Panc1 (cell line): ENCODE measurements at places on chromosomes 7 and 10. TPM values are rescaled to one million over a fixed set of nuclear protein-coding genes. Genes with fewer than 3 reads are reported as not detected.

Gene SPDYE9
- total RNA-seq, result not detected

GRCh38 chr10:2616215-2616614 lies 451.1 kb upstream of the PFKP start:
- no peak for DNase-seq

Gene ZRANB1
- total RNA-seq, result 23.2 TPM

DNA sequence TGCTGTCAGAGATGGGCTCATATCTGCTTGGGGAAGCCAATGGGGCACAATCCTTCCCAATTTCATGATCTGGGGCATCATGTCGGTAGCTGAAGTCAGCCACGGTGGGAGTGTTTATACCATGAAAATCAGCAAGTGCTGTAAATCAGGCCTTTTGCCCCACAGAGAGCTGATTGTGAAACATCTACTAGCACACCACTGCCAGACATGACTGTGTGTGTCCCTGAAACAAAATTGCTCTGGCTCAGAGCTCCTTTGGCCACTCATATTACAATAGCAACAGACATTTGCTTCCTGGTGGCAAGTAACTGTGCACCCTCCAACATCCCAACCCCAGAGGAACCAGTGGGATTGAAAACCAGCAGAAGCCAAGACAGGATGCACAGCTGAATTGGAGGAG lies 23.7 kb downstream of the GPR26 start:
- no peak for DNase-seq

DNA sequence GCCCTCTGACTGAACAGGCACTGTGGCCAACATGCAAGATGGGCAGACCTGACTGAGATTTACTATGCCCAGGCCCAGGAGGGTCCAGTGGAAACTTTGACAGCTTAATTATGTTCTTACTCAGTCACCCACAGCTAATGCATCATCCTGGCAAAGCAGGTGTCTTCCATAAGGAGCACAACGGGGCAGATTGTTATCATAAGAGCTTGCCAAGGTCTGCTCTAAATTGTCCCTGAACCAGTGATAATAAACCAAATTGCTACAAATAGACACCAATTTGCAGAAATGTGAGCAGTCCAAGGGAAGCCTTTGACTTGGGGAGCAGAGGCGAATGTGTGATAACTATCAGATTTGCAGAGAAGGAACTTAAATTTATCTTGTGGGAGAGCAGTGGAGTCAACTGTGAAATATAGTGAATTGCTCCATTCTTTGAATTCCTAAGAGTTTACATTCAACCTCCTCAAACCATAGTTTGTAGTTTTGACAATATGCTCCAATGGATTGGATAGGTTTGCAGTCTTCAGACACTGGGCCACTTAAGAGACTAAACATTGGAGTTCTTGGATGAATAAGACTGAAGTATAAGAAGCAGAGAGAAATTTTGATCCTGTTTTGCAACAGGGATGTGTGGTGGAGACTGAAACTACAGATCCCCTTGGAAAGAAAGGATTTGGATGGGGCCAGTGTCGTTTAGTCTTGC lies 494.7 kb downstream of the CCSER2 start:
- DNase-seq, result no peak

Gene PLAC9
- not detected for total RNA-seq

DNA sequence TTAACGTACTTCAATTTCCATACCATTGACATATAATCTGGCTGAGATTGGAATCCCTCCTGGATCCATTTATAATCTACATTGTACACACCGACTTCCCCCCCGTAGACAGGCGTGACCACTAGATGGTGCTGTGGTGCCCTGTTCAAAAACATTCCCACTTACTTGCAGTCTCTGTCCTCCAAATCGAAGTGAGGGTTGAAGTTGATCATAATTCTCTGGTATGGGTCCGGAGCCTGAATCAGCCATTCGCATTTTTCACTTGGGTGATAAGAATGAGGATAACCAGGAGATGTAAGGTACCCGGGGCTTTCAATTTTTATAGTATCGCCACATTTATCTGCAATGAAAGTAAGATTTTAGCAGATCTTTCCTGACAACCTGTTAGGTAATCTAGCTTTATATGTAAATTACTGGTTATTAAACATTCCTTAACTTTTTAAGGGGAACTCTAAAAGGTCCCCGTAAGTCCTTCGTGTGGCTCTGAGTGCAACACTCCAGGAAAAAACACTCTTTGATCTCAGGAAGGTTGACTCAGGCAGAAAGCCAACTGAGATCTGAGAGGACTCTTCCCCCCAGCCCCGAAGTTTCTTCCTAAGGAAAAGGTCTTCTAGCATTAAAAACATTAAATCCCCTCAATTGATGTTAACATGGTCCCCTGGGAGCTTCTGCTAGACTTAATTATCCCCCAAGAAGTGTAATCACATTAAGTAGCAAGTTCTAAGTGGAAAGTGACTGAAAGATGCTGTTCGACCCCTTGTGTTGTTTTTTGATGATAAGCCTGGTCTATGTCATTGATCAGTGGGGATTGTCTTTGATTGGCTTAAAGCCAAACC lies 3.7 kb downstream of the NRP1 start:
- no peak for DNase-seq

Gene CALY
- 1.9 TPM for total RNA-seq

DNA sequence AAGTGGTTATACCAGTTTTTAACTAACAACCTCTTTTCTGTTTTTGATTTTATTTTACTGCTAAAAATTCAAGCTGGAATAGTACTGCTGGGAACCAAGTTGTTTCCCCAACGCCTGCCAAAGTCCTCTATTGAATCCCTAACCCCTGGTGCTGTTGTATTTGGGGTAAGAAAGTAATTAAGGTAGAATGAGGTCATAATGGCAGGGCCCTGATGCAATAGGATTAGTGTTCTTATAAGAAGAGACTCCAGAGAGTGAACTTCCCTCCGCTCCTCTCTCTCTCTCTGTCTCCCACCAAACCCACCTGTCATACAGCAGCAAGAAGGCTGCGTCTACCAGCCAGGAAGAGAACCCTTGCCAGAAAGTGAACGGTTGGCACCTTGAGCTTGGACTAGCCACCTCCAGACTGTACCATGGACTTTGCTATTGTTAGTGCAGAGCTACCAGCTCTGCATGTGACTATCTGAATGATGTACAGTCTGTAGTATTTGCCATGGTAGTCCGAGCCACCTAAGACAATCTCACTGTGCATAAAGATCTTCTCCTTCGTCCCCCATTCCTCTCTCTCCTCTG lies 86.5 kb upstream of the KLF6 start:
- DNase-seq, result no peak

Gene RBP4
- 6.9 TPM for total RNA-seq

GRCh38 chr10:32454148-32454547 lies 8.2 kb downstream of the CCDC7 start:
- DNase-seq, result no peak

- DNase-seq, result no peak
Measured at GRCh38 chr10:69409176-69409495, 7.6 kb downstream of the TACR2 start.

DNA sequence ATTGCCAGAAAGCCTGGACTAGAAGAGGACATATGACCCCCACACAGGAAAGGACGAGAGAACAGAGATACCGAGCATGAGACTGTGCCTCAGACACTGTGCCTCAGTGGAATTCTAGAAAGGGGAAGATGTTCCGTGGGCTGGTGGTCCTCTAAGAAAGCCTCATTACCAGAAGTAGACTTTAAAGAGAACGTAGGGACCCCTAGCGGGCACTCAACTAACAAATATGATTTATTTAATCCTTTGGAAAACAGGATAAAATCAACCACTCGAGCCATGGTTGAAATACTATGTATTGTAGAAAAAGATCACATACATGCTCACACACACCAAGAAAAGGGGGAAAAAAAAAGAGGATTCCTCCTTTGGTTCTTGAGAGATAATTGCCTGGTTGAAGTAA lies 701.2 kb upstream of the SORCS1 start:
- DNase-seq, result no peak

- no peak for DNase-seq
Measured at GRCh38 chr10:122018491-122018890, 29.5 kb downstream of the TACC2 start.

DNA sequence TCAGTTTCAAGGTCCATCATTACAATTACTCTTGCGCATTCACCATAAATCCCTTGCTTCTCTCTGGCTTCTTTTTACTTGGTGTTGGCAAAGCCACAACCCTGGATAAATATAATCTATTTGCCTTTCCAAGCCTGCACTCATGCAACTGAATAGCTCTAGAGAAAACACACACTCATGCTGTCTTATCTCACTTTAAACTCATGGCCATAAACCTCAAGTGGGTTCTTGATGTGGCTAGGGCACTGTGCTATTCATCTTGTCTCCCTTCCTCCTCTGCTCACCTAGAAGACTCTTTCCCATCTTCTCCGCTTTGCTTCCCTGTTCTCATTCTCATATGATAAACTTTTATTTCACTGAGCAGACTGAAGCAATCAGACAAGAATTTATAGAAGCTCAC lies 165.4 kb upstream of the MTPN start:
- no peak for DNase-seq

GRCh38 chr10:73898730-73899410 lies 12.1 kb upstream of the PLAU start:
- no peak for DNase-seq

GRCh38 chr10:6058682-6059475 lies 3.3 kb downstream of the IL2RA start:
- DNase-seq, result no peak

DNA sequence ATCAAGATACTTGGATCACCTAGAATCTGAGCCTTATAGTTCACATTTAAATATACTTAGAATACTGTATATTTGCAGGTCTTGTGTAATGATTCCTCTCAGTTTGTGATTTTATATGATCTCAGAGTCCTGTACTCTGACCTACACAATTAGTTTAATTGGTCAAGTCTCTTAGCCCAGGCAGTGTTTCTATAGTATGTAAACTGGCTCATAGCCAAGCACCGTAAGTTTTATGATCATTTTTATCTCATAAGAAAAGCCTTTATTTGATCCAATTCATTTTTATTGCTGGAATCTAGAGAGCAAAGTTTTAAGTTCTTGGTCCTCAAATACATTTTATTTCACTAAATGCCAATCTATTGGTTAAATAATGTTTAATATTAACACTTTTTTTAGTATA lies 242.2 kb downstream of the MALRD1 start:
- DNase-seq, result no peak

DNA sequence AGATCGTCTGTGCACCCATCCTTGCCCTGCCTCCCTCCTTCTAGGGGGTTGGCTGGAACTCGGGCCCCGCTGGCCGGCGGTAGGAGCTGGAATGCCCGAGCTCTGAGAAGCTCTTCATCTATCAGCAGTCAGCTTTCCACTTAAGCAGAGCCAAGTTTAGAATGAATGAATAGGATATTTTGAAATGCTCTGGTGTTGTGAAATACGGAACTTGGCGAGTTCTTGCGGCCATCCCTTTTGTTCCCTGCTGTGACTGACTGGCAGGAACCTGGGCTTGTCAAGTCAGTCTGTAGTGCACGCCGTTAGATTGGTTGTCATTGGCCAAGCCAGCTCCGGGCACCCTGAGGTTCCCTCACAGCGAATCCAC lies 33.3 kb downstream of the FOXK1 start:
- DNase-seq, result no peak

GRCh38 chr10:124728071-124728829 lies 15.9 kb downstream of the FAM53B start:
- DNase-seq, result no peak

Gene TMEM178B
- 0.39 TPM for total RNA-seq

DNA sequence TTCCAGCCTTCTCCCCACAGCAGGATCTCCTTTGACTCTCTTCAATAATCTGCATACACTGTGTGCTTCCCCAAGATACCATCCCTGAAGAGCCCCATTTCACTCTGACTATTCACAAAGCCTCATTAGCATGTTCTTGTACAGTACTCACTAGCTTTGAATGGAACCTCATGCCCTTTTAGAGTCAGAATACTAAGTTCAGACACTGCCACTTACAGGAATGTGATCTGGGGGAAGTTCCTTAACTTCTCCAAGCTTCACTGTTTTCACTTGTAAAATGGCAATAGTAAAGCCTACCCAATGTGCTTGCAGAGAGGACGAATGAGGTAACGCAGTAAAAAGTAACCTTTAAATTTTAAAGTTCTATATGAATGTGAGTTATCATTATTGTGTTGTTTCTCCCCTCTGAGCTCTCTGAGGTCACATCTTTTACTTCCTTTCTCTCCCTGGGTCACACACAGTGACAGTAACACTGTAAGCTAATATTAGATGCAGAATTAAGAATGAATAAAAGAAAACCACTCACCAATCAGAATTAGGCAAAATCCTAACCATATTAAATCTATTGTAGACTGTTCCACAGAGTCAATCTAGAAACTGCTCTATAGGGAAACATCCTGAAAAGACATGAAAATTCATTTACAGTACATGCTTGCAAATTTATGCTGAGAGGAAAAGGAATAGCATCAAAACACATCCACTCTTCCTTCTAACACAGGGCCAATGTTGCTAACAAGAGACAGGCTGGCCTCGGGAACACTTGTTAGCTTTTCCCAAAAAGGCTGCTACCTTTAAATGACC lies 64.2 kb upstream of the IL6 start:
- DNase-seq, result no peak

DNA sequence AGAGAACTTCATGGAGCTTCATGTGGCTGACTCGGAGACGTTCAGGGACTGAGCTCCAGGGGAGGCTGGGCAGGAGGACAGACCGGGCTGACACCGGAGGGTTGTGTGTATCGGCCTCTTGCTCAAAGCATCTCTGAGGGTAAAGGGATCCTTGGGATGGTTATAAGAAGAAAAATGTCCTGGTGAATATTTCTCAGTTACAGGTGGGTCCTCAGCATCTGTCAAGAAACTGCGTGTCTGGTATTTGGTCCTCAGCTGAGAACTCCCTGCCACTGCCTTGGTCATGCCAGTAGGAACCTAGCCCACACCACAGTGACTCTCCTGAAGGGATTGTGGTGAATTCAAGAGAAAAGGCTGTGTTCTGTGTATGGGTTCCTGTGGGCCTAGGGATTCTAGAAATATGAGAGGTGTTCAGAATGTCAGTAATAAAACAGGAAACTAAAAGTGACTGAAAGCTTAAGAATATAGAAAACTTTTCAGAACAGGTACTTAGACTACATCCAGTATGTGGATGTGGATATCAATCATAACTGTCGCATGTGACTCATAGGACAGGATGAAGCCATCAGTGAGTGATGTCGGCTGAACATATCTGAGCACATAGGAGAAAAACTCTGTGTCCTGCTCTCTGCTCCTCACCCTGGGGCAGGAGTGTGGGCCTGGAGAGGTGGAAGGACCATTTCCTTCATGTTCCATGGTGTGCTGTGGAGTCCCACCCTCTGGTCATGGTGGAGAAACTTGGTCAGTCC lies 28.4 kb downstream of the MBL2 start:
- no peak for DNase-seq
